ENCODE measurements at places on chromosomes 12 and 14.

GRCh38 chr12:19895246-19896020 is 456.1 kb downstream of the AEBP2 start:
- DNase-seq: no peak

- no peak for DNase-seq
Measured at GRCh38 chr14:39005044-39005880, 97.8 kb downstream of the SEC23A start.

GRCh38 chr14:36048667-36049066 is 127.9 kb downstream of the PTCSC3 start:
- no peak for DNase-seq

- DNase-seq: no peak
Measured at GRCh38 chr12:76449583-76449982, 101.4 kb upstream of the BBS10 start.

- no peak for DNase-seq
Measured at GRCh38 chr12:40644708-40645107, 47.5 kb upstream of the CNTN1 start.

DNA sequence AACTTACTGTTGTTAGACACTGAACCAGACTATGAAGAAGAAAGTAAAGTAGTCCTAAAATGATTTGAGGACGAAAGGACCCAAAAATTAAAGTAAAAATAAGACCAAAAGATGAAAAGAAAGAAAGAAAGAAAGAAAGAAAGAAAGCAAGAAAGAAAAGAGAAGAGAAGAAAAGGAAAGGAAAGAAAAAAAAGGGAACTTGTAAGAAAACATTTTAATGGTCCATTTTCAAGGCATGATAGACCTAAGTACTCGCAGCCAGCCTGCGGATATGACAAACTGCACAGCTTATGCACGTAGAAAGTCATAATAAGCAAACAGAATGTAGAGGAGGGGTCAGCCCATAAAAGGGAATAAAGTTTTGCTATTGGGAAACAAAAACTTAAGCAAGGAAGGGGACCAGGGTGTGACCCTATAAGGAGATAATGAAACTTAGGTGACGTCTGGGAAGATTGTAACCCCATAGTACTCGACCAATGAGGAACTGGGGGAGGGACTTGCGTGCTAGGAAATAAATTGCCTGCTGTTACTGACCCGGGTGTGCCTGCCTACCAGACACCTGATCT is 59.7 kb downstream of the APOBEC1 start:
- DNase-seq: no peak

DNA sequence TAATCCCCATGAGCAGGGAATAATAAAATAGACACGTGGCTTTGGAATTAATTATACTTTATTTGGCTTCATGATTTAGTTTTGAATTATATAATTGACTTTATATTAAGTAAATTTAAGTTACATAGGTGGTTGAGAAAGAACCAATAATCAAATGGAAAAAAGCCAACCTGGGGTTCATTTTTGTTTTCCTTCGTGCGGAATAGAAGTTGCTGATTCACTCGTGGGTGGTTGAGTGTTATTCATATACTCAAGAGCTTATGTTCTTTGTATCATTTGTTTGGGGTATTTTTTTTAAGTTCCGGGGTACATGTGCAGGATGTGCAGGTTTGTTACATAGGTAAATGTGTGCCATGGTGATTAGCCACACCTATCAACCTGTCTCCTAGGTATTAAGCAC is 58.0 kb downstream of the ZNF664 start:
- no peak for DNase-seq

GRCh38 chr12:52216807-52217206 is 16.2 kb upstream of the KRT7 start:
- DNase-seq: no peak

GRCh38 chr12:132558861-132559623 is 51.3 kb downstream of the LRCOL1 start:
- DNase-seq: no peak

DNA sequence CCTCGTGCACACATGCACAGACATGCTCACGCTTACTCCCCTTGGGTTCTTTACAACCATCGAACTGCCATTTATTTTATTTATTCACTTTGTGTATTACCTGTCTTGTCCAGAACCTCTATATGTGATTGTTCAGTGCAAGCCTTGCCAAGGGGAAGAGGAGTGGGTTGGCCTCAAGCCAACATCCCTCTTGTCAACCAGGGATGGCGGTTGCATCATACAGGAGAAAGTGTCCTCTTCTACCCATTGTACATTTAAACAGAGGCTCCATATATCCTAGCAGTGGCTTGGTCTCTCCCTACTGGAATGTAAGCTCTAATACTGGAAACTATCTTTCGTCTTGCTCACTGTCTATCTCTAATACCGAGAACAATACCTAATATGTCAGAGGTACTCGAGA is 108.4 kb downstream of the C12orf42 start:
- DNase-seq: no peak

DNA sequence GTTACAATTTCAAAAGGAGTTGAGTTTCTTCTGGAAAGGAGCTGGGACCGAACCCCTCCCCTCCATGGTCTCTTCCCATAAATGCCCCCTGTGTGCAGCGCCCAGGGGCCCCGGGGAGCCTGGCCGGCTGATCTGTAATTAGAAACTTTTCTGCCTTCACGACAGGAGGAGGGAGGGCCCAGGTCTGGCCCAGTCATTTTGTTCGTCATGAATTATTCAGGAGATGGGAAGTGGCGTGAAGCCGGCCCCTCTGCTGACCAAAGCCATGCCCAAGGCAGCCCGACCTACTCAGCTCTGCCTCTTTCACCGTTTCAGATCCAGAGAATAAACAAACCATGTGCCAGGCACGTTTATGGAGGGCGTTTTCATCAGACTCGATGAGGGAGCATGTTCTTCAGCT is 33.3 kb upstream of the MSI1 start:
- no peak for DNase-seq

DNA sequence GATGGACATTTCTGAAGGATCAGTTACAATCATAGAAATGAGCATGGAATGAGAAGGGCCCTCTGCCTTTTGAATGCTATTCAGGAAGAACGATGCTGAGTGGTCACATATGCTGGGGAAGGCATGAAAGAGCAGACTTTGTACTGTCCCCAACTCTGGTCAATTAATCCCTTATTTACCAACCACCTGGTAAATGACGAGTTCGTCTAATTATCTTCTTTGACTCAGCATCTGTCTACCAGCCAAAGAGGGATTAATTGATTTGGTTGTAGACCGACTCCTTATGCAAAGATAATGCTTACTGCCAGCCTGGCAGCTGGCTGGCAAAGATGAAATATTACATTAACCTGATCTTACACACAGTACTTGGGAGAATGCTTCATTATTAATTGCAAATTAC is 152.2 kb downstream of the CHST11 start:
- no peak for DNase-seq

- peak; percentile 26 for DNase-seq
Measured at GRCh38 chr12:108884116-108885012, 4.5 kb downstream of the DAO start.

GRCh38 chr14:75084513-75084912 is 15.1 kb downstream of the ZC2HC1C start:
- DNase-seq: no peak

- no peak for DNase-seq
Measured at GRCh38 chr12:56769868-56770267, 6.7 kb downstream of the HSD17B6 start.

- DNase-seq: peak; percentile 26
Measured at GRCh38 chr12:7108003-7108795, 815 bp downstream of the C1RL start.

- DNase-seq: no peak
Measured at GRCh38 chr12:69345742-69346141, 2.4 kb upstream of the LYZ start.

- no peak for DNase-seq
Measured at GRCh38 chr12:121181181-121181580, 28.7 kb upstream of the P2RX4 start.

DNA sequence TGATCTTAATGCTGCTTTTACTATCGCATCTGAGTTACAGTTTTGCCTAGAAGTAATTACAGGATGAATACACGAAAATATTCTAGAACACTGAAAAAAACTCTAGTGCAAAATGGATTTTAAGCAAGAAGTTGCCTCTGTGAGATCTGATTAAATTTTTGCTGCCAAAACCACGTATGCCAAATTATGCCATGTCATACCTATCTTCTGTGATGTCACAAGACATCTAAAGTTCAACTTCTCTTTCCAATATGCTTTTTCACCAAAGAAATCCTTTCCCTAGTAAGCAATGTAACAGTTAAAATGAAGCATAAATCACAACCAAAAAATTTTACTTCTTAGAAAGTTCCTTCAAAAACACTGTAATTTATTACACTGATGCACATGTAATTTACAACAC is 39.6 kb downstream of the HECTD4 start:
- no peak for DNase-seq

- DNase-seq: no peak
Measured at GRCh38 chr12:107145397-107145796, 52.0 kb upstream of the CRY1 start.

DNA sequence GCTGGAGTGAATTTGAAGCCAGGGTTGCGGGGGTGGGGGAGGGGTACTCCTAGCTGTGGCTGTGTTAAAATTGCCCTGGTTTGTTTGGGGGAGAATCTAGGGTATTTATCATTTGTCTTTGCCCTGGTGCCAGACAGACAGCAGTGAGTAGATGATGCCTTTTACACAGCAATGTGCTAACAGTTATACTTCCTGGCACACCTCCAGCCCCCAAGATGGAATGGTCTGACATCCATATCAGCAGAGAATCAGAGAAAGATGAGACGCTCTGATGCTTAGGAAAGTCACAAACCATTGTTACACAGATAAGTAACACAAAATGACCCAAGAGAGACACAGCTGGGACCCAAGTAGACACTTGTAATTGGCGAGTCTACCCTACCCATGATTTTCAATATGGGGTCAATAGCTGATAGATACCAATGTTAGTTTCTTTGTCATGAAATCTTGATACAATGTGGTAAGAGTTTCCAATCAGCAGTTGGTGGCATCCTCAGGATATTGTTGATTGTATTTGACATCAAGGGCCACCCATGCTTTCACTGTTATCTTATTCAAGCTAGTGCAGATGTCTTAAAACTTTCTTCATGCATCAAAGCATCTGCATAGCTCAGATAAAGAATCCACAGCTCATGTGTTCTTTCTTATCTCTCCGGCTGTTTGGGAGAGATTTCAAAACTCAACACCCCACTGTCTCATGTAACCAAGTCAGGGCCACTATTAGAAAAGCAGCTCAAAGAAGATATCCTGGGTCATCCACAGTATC is 2.6 kb upstream of the PRKAB1 start:
- DNase-seq: no peak

DNA sequence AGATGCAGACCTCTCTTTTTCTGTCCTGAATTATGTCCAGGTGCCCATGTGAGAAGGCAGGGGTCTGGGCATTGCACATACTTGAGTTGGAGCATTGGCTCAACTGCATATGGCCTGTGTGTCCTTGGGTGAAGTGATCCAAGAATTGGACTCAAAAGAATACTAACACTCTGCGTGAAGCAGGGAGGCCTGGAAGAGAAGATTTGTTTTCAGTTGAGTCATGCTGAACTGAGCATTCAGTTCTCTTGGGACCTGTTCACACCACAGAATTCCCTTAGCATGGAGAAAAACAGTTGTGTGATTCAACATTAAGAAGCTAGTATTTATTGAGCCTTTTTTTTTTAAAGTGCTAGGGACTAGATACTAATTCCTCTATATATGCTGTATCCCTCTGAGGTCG is 164.7 kb upstream of the TBX3 start:
- DNase-seq: no peak

GRCh38 chr12:103745962-103746361 is 95.1 kb downstream of the NT5DC3 start:
- no peak for DNase-seq

- no peak for DNase-seq
Measured at GRCh38 chr12:95815632-95816212, 25.2 kb upstream of the NTN4 start.

DNA sequence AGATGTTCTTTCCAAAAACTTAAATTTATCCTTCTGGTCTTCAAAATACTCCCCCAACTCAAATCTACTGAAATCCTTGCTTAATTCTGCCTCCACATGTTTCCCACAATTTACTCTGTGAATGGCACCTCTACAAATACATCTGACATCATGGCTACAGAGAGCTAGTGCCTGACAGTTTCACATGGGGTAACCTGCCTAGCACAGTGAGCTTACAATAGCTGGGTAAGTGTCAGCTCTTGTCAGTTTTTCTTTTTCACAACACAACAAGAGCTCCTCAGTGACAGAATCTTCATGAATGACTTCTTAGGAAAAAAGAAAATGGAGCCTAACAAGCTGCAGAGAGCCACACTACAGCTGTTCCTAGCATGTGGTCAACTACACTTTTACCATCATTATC is 54.4 kb downstream of the NIN start:
- no peak for DNase-seq

- DNase-seq: no peak
Measured at GRCh38 chr14:33370426-33370825, 431.7 kb downstream of the NPAS3 start.

- DNase-seq: no peak
Measured at GRCh38 chr14:78767436-78767835, 597.3 kb downstream of the NRXN3 start.

GRCh38 chr12:126685636-126686035 is 1581.3 kb upstream of the TMEM132C start:
- DNase-seq: no peak

- DNase-seq: no peak
Measured at GRCh38 chr14:72644038-72644437, 249.9 kb downstream of the DPF3 start.

DNA sequence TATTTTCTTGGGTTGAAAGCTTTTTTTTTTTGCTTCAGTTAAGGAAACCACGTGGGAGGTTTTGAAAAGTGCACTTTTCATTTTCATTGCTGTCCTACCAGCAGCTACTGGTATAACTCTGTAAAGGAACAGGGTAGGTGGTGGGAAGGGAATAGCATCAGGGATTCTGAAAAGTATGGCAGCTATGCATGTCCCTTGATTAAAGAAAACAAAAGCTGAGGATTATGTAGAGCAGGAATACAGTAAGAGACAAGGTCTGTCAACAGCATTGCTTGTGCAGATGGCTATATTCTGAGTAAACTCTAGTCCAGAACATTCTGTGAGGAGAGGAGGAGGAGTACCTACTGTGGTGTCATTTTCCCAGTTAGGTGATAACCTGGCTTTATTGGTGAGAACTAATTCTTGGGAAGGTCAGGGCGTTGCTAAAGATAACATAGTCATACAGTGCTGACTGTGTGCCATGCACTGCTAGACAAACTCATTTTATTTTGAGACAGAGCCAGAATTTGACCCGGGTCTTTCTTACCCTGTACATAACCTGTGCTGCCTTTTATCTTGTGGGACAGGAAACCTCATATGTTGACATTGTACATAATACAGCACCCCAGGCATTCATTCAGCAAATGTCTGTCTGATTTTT is 80.3 kb upstream of the TRAF3 start:
- no peak for DNase-seq

- DNase-seq: no peak
Measured at GRCh38 chr14:23028799-23029198, 5.9 kb downstream of the PSMB5 start.

Data from activated naive CD8-positive, alpha-beta T cell treated with anti-CD3 and anti-CD28 coated beads, Interleukin-2, amount 50 U/mL, for 16 hours (primary cell).